ENCODE measurements at places on chromosomes 16 and 17. TPM values are rescaled to one million over a fixed set of nuclear protein-coding genes. Genes with fewer than 3 reads are reported as not detected.

The DNASE1L2 gene
- 0.65 TPM for total RNA-seq

DNA sequence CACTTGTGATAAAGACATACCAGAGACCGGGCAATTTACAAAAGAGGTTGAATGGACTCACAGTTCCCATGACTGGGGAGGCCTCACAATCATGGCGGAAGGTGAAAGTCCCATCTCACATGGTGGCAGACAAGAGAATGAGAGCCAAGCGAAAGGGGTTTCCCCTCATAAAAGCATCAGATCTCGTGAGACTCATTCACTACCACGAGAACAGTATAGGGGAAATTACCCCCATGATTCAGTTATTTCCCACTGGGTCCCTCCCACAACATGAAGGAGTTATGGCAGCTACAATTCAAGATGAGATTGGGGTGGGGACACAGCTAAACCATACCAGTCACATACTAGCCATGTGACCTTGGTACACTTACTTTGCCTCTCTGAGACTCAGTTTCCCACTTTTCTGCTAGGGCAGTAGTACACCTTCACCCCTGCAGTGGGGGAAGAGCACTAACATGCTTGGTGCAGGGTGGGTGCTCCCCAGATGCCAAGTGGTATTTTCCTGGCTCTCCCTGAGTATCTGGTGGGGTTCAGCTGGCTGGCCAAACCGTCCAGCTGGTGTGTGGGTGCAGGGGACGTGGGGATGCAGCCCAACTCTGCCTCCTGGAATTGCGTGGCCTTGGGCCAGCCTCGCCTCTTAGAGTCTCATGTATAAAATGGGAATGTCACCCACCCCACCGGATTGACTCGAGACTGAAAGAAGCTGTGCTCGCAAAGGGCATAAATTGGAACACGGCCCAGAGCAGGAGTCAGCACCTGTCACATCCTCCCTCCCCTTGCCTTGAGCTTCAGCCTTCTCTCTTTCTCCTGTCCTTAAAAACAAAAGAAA lies 364.1 kb downstream of the CPPED1 start:
- DNase-seq: no peak

The TBC1D3 gene
- total RNA-seq: not detected

DNA sequence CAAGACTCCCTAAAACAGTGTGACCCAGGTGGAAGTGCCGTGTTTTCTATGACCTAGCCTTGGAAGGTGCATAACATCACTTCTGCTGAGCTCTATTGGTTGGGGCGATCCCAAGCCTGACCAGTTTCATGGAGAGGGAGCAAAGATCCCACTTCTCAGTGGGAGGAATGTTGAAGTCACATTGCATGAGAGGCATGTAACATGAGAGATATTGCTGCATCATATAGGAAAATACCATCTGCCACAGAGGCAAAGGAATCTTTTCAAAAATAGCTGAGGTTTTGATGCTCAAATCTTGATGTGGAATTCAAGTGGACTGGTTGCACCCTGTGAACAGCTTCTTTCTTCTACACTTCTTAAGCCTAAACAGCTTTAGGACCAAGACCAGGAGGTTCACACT lies 56.4 kb upstream of the NLRP1 start:
- DNase-seq: no peak
